ENCODE measurements at places on chromosomes 4 and X. TPM values are rescaled to one million over a fixed set of nuclear protein-coding genes. Genes with fewer than 3 reads are reported as not detected.
A peak's percentile ranks its signal among the peaks of the same experiment; 100 is the strongest.

- H3K27me3 ChIP-seq: no peaks in the 10 kb centered on the region
- no peak overlapping the region for H3K4me3 ChIP-seq
- peaks cover under 1% of the 10 kb centered on the region for H3K4me1 ChIP-seq
- DNase-seq: no peak
- H3K36me3 ChIP-seq: no peaks in the 10 kb centered on the region
Observed at GRCh38 chr4:136246876-136247275, 1285.4 kb downstream of the PCDH18 start.

- no peak for DNase-seq
- peaks cover 10% of the 10 kb centered on the region for H3K4me1 ChIP-seq
- no peak overlapping the region for H3K27ac ChIP-seq
- no peak overlapping the region for H3K4me3 ChIP-seq
- H3K36me3 ChIP-seq: no peaks in the 10 kb centered on the region
- H3K27me3 ChIP-seq: no peaks in the 10 kb centered on the region
Observed at GRCh38 chrX:71978164-71978563, 67.5 kb downstream of the NHSL2 start.

DNA sequence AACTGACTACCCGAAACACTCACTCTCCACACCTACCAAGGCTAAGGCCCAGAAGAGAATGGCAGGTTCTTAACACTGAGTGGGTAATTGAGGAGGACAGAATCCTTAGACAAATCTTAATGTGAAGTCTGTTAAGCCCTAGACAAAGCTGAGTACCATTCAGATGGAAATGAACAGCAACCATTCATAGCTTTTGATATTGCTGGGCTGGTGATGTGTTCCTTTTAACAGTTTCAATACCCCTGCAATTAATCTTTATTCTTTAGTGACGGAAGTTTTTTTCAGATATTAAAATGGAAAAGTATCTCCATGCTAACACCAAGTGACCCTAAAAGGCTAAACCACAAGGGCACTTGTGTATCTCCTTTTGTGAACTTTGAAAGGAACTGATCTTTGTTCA lies 334.9 kb downstream of the OPHN1 start:
- peaks cover 7% of the 10 kb centered on the region for H3K4me1 ChIP-seq
- no peaks in the 10 kb centered on the region for H3K27me3 ChIP-seq
- H3K27ac ChIP-seq: no peak overlapping the region
- no peak overlapping the region for H3K4me3 ChIP-seq

DNA sequence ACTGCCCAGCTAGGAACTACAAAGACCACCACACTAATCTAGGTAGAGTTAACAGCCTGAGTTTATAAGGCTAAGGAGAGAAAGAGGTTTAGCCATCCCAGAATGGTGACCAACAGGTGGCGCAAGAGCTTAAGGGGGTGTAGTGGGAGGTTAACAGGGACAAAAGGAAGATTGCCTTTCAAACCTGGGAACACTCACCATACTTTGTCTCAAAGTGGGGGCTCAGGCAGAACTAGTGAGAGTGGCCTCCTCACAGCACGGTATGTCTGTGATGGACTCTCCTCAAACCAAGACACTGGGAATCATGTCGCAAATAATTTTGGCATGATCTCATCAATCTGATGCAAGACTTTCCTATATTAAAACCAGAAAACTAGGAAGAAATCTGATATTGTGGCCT lies 23.4 kb downstream of the CCNI start:
- no peak overlapping the region for H3K4me3 ChIP-seq
- H3K36me3 ChIP-seq: peaks cover 57% of the 10 kb centered on the region
- peaks cover 11% of the 10 kb centered on the region for H3K4me1 ChIP-seq
- H3K27ac ChIP-seq: no peak overlapping the region
- DNase-seq: peak; percentile 79
- no peaks in the 10 kb centered on the region for H3K27me3 ChIP-seq

DNA sequence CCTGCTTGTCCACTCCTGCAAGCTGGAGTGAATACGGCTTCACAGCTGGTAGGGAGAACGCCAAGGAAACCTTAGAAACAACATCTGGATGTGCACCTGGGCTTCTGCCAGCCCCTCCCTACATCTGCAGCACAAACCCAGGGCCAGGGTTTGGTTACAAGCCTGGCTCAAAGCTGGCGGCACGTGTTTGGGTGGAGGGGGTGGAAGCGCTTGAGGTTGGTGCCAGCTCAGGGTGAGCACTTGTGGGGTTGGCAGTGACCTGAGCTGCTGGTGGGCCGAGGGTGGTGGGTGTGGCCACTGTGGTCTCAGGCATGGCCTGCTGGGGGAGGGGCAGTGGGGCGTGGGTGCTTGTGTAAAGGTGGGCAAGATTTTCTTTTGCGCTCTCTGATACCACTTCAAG lies 15.6 kb downstream of the ELF4 start:
- no peak overlapping the region for H3K4me3 ChIP-seq
- H3K36me3 ChIP-seq: no peaks in the 10 kb centered on the region
- H3K27ac ChIP-seq: no peak overlapping the region
- H3K27me3 ChIP-seq: no peaks in the 10 kb centered on the region
- no peaks in the 10 kb centered on the region for H3K4me1 ChIP-seq

GRCh38 chrX:53211391-53211978 lies 13.5 kb downstream of the KDM5C start:
- H3K27me3 ChIP-seq: no peaks in the 10 kb centered on the region
- H3K36me3 ChIP-seq: peaks cover 25% of the 10 kb centered on the region
- no peaks in the 10 kb centered on the region for H3K4me1 ChIP-seq
- no peak for DNase-seq

DNA sequence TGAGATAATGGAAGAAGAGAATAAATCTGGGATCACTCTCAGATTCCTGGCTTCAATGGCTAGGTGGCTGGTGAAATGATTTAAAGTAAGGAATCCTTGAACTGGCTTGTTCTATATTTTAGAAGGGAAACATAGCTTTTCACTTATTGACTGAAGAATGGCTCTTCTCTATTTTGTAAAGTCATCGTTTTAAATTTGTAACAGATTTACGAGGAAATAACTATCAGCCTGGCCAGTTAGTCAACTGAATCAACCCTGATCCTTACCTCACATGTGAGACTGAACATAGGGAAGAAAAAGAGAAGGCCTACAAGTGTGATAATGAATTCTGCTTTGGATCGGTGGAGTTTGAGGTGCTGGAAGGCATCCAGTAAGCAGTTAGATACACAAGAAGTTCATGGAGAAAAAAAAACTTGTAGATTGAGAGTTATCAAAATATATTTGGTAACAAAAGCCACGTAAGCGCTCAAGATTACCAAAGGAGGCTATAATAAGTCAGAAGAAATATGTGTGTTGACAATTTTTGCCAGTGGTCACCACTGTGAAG lies 12.0 kb downstream of the AREG start:
- no peak overlapping the region for H3K4me3 ChIP-seq
- H3K27ac ChIP-seq: no peak overlapping the region
- no peaks in the 10 kb centered on the region for H3K36me3 ChIP-seq

DIAPH2 gene
- total RNA-seq: 16.7 TPM

LARP7 gene
- total RNA-seq: 88.7 TPM

USP53 gene
- 14.6 TPM for total RNA-seq

All from neural progenitor cell (in vitro differentiated cells).